ENCODE measurements at places on chromosomes 3 and 15.
A peak's percentile ranks its signal among the peaks of the same experiment; 100 is the strongest.

DNA sequence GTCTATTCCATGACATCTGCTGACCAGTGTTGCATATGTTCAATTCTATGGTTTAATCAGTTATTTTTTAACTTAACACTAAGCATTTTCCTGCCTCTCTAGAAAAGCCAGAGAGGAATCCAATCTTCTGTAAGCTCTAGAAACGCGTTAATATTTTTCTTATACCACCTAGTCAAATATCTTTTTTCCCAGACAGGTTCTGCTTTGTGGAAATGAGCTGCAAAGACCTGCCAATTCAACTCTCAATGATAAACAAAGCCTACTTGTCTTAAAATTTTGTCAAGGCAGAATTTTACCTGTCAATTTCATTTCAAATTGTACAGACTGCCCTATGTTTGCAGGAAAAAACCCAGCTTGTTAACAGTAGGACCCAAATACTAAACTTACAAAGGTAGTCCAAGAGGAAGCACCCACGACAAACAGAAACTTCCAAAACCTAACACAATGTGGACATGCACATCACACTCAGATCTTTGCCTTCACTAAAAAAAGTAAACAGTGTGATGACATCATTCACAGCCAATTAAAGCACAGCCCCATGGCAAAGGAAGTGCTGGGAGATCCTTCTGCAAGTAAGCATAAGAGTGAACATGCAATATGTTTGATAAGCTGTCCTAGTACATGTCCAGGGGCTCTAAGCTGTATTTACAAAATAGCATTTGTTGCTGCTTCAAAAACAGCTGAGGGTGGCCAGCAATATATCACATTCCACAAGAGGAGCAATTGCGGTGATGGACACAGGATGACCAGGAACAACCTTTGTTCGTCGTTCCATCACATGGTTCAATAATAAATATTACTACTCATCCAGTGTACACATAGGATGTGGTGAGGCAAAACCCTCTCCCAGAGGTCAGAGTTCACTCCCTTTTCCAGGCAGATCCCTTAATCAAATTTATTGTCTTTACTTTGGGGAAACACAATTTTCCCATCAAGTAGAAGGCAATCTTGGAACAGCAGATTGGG, 139.4 kb upstream of the TSC22D2 start:
- no peak for DNase-seq

- DNase-seq: no peak
Observed at GRCh38 chr3:170419557-170420087, 954 bp downstream of the CLDN11 start.

GRCh38 chr3:64114651-64115050, 91.4 kb upstream of the PSMD6 start:
- DNase-seq: no peak

GRCh38 chr3:5115506-5116162, 6.5 kb upstream of the ARL8B start:
- DNase-seq: no peak

DNA sequence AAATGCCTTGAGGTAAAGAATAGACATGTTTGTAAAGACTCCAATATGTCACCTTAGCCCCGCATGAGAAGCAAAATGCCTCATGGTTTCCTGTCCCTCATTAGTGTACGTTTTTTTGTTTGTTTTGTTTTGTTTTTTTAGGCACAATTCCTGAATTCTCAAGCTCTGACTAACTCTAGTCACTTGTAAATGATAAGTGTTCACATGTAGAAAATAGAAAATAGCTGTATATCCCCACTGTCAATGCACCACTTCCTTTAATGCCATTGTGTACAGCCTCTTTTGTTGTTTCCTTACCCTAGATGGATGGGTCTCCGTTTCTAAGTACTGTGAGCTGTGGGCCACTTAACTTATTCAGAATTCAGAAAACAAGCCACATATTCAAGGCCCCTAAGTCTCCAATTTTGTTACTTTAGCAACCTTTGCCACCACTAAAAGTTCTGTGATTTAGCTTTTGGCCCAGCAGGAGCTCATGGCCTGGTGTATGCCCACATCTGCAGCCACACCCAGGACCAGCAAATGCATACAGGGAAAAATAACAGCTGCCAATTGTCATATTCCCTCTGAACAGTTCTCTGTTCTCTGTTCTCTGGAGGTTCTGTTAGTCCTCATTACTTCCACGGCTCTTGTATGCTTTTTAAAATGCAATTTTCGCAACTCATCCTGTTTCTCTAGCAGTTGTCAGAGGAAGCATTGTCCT, 655.5 kb downstream of the GBE1 start:
- no peak for DNase-seq

GRCh38 chr3:195352895-195353488, 82.0 kb upstream of the XXYLT1 start:
- DNase-seq: no peak

GRCh38 chr3:13645801-13646637, 97.1 kb downstream of the FBLN2 start:
- DNase-seq: no peak

- DNase-seq: peak; percentile 42
Observed at GRCh38 chr3:112774293-112774926, 72.3 kb downstream of the CD200R1L start.

GRCh38 chr15:32837935-32838334, 120.1 kb downstream of the GREM1 start:
- DNase-seq: no peak

GRCh38 chr3:105970283-105970682, 101.5 kb upstream of the CBLB start:
- no peak for DNase-seq

DNA sequence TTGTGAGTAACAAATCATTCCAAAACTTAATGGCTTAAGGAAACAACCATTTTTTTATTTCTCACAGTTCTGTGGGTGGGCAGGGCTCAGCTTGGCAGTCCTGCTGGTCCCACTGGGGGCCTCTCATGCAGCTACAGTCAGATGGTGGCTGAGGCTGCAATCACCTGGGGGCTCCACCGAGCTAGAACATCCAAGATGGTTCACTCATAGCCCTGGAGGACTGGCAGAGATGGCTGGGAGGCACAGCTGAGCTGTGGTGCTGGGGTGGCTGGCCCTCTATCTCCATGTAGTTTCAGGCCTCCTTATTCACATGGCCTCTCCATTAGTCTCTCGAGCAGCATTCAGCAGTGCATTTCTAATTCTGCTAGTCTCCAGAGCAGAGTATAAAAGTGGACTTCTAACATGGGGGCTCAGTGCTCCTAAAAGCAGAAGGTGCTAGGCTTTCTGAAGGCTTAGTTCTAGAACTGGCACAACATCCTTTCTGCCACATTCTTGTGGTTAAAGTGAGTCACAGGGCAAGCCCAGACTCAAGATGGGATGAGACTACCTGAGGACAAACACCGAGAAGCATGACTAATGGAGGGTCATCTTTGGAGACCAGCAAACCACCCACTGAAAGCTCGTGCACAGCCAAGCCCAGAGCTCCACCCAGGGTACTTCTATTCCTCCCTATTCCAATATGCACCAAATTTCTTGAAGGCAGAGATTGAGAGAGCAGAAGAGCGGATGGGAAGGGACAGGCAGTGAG, 6.3 kb downstream of the CAV3 start:
- no peak for DNase-seq

- DNase-seq: no peak
Observed at GRCh38 chr15:73650416-73651126, 17.4 kb upstream of the NPTN start.

- DNase-seq: no peak
Observed at GRCh38 chr3:156657862-156658731, 16.3 kb upstream of the TIPARP start.

- DNase-seq: no peak
Observed at GRCh38 chr15:65068403-65068788, 605 bp upstream of the RASL12 start.

GRCh38 chr3:171113716-171114115, 87.2 kb upstream of the SLC2A2 start:
- no peak for DNase-seq

DNA sequence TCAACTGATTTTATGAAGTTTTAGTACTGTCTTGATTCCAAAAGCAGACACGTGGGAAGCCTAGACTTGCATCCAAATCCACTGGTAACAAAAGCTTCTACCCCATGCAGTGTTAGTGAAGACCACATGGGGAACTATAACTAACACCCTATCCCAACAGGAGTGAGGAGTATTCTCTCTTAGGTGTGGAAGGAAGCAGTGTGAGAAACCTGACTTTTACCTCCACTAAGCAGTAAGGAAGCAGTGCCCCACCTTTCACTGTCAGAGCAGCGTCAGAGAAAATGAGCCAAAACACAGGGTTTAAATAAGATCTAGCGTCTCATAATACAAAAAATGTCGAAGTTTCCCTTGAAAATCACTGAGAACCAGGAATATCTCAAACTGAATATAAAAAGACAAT, 60.5 kb downstream of the DLG1 start:
- no peak for DNase-seq

DNA sequence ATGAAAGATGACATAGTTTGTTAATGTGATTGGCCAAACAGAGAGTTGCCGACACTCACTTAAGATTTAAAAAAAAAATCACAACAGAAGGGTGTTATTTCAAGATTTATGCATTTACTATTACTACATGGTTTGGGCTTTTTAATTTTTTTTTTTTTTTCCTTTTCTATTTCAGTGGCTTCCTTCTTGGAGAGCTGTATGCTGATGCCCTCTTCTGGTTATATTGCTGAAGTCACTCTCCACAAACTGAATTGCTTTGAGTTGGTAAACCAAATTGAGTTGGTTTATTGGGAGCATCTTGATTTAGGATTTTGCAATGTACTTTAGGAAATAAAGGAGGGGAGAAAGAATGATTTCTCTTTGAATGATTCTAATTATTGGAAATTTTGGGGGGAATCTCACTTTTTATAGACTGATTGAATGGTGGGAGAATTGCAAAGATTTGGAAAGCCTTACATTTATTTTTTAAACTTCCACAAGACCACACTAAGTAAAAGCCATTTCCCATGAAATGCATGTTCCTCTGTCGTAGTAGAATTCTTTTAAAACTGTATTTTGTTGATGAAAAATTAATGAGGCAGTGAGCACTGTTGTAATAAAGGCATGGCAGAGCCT, 186.6 kb upstream of the FEZF2 start:
- DNase-seq: no peak

DNA sequence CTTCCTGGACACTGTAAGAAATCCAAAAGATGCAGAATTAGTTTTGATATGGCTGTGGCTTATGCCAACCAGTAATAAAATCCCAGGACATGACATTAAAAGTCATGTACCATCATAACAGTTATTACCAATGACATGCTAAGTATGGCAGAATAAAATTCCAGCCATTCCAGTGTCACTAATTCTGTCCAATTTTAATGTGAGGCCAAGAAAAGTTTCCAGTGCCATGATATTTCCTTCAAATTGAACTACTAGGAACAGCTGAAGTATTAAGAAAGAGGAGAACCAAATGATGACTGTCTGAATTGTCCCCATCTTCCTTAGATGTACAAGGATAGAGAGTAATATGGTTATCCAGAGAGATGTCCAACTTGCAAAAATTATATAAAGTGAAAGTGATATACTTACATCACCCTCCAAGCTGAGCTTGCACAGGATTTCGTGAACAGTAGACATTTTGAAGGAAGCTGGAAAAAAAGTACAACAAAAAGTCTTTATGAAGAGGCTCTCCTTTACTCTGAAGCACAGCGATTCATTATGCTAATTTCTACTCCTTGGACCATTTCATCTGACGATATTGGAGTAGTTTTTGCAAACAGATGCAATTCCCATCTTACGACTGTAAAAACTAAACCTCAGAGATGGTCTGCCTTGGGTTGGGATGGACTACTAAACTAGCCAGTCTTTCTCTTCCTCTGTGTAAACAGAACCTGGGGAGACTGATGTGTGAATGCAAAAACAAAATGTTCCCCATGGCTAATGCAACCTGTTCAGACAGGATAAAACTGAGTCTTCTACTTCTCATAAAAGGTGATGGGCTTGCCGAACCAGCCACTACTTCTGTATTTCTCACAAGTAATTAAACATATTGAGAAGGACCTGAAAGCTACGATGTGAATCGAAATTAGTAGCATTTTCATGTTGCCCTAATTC, 11.9 kb downstream of the ANXA2 start:
- DNase-seq: no peak

DNA sequence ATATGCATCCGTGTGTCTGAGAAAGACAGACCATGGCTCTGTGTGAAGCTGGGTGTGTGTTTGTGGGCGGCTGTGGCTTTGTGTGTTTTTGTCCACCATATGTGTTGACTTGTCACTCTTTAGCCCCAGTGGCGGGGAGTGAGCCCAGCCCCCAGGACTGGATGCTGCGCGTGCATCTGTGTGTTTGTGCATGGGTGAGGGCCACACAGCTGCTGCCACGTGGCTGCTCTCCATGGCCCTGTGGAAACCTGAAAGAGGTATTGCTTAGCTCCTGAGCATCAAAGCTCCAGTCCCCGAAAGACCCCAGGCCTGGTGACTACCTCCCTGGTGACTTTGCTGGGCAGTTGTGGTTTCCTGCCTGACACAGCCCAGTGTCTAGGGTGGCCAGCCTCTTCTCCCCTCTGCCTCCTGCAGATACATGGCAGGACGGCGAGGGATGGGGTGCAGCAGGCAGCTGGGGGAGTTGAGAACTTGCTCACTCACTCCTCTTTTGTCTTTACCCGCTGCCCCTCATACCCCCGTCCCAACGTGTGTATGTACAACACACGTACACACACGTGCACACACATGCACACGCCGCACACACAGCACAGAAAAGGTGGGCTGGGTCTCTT, 6.5 kb downstream of the EPHB3 start:
- DNase-seq: no peak

- DNase-seq: no peak
Observed at GRCh38 chr3:85837402-85837801, 878.6 kb downstream of the CADM2 start.

DNA sequence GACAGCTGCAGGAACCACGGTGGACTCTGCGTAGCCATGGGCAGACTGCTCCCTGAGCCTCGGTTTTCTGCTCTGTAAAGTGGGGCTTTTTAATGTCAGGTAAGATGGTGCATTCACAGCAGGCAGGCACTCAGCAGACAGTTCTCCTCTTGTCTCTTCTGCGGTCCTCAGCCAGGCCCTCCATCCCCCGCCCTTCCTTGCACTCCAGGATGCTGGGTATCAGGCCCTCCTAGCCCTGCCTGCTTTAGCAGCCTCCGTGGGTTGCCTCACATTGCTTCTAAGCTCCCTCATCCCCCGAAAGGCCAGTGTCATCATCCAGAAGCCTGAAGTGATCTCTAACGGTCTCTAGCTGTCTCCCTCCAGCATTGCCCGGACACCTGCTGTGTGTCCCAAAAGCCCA, 115.7 kb downstream of the WNT7A start:
- DNase-seq: no peak
